Mammary epithelial cell (primary cell): ENCODE measurements at places on chromosomes 11 and 22. TPM values are rescaled to one million over a fixed set of nuclear protein-coding genes. Genes with fewer than 3 reads are reported as not detected.

Gene RBMXL2
- total RNA-seq = 0.21 TPM in 1 of 2 replicates, not detected in the other

Gene CNGA4
- 0.17 TPM for total RNA-seq

Gene PAX6
- total RNA-seq = 0.19 and 0.40 TPM in 2 replicates

Gene KIAA1671
- total RNA-seq = 34.3 and 38.4 TPM in 2 replicates

Gene C22orf31
- not detected for total RNA-seq

DNA sequence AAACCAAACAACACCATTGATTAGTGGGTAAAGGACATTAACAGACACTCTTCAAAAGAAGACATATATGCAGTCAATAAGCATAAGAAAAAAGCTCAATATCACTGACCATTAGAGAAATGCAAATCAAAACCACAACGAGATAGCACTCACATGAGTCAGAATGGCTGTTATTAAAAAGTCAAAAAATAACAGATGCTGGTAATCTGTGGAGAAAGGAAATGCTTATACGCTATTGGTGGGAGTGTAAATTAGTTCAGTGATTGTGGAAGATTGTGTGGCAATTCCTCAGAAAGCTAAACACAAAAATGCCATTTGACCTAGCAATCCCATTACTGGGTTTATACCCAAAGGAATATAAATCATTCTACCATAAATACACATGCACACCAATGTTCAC lies 182.6 kb downstream of the TRPC6 start:
- DNase-seq = no peak

GRCh38 chr11:37984991-37985390 lies 1387.0 kb upstream of the RAG2 start:
- no peak for DNase-seq

DNA sequence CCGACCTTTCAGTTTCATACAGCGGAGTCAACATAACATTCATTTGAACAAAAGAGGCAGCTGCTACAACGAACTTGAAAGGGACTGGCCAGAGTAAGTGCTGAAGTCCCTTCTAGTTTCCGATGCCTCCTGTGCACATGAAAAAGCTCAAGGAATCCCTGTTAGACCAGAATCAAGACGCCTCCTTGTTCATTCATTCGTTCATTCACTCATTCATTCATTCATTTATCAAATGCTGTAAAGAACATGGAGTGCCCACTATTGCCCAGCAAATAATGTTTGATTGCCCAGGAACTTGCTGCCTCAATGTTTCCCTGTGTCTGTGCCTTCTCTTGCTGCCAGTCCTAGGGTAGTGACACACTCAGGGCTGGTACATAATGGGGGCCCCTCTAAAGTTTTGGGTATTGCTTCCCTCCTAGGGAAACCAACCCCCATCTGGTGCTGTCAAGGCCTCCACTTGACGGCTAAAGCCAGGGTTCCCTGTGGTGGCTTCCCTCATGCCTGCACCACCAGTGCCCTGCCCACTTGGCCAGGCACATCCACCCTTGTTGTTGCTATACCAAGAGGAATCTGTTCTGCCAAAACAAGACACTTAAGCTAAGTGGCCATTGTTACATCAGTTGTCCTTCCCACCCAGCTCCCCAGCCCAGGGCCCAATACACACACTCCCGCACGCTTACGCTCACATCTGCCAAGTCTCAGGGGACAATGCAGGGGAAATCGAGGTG lies 3.8 kb downstream of the TMPRSS13 start:
- no peak for DNase-seq

DNA sequence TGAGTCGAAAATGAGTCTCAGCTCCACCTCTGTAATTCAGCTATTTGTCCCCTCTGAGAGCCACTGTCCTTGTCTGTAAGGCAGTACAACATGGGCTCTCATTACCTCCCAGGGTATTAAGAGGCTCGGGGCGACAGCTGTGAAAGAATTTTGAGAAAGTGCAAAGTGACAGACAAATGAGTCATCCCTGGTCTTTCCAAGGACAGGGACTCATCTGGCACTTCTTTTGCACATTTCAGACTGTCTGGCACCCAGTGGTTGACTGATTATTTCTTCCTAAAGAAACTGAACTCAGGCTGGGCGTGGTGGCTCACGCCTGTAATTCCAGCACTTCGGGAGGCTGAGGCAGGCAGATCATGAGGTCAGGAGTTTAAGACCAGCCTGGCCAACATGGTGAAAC lies 62.1 kb upstream of the ARFGAP3 start:
- DNase-seq = peak; percentile 44

- no peak for DNase-seq
Measured at GRCh38 chr11:70296681-70297080, 26.2 kb downstream of the PPFIA1 start.

DNA sequence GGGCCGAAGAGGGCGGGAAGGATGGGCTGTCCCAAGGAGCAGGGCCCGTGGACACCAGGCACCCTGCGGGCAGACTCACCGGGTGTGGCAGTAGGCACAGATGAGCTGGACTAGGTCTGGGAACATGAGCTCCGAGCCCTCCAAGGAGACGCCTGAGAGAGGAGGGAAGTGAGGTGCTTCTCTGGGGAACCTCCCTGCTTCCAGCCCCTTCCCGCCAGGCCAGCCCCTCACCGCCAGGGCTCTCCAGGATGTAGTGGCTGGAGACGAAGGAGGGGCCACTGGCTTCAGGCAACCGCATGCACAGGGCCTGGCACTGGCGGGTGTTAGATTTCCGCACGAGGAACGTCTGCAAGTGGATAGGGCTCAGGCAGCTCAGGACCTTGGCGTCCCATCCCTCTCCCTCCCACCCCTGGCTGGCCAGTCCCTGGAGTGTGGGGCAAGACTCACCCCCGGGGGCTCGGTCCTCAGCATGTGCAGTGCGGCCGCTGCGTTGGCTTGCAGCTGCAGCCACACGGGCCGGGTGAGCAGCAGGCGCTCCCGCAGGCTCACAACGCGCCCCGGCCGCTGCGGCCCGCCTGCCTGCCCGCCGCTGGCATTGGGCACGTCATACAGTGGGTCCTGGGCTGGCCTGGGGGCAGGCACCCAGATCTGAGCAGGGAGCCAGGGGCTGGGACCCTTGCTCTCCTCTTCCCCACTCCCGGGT lies 552 bp downstream of the RIN1 start:
- peak; percentile 50 for DNase-seq

- no peak for DNase-seq
Measured at GRCh38 chr11:71481101-71481960, 28.3 kb downstream of the NADSYN1 start.

DNA sequence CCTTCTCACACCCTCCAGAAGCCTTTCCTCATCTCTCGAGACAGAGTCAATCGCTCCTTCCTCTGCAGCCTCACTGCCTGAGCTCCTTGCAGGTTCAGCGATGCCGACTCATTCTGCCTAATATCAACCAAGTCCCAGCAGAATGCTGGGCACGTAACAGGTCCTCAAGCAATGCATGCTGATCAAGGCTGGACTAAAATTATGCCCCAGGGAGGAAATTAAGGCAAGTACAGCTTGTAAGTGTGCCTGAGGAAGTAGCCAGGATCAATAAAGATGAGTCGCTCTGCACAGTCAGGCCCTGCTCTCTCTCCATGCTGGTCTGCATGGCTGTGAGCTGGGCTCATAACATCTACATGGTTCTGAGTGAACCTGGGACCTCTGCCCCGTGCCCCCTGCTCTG lies 25.6 kb upstream of the NRIP3 start:
- DNase-seq = no peak

- peak; percentile 26 for DNase-seq
Measured at GRCh38 chr11:48148749-48149148, 67.9 kb upstream of the OR4B1 start.

GRCh38 chr11:133716602-133717001 lies 128.7 kb downstream of the SPATA19 start:
- no peak for DNase-seq

DNA sequence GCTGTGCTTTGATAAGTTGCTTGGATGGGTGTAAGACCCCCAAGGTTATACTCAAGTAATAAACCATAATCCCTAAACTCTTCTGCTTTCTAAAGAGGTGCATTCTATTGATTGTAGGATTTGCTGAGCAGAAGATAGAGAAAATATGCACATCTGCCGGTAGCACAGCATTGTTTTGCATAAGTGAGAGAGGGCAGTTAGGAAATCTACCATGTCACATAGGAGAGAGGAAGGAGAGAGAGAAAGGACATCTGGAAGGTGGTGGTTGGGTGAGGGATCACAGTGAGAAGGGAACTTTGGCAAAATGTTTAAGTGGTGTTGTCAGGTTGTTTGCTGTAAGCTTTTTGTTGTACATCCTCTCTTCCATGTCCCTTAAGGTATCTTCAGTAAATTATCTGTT lies 73.6 kb upstream of the BDNF start:
- DNase-seq = no peak

GRCh38 chr22:37290737-37291136 lies 8.4 kb downstream of the CYTH4 start:
- DNase-seq = peak; percentile 48

GRCh38 chr11:64430645-64431044 lies 71.7 kb downstream of the RPS6KA4 start:
- no peak for DNase-seq

- peak; percentile 56 for DNase-seq
Measured at GRCh38 chr11:119315131-119316015, 1.6 kb downstream of the MCAM start.

DNA sequence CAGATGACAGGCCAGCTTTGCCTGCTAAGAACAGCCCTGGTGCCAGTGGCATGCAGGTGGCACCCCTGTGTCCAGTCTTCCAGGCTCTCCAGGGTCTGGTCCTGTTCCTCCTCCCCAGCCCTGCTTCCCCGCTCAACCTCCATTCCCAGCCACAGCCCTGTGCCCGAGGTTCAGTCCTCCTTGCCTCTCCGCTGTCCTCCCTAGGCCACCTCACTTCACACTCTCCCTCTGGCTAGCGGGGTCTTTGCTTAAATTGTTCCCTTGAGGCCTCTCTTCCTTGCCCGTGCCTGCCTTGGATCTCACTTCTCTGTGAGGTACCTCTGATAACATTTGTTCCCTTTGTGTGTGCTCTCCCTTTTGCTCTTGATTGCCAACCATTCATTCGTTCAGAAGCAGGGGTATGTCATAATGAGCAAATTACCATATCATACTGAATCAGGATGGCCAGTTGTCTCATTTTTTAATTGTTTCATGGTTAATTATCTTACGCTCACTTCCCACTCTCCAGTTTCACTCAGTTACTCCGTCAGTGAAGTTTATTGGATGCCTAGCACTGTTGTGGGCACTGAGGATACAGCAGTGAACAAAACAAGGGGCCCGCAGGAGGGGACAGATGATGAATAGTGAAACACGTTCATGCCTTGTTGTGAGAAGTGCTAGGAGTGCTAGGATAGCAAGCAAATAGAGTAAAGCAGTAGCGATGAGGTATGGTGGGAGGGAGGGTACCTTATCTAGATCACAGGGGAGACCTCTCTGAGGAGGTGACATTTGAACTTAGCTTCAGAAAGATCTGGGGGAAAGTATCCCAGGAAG lies 7.4 kb downstream of the BMAL1 start:
- DNase-seq = no peak

- peak; percentile 55 for DNase-seq
Measured at GRCh38 chr11:27698872-27699241, 1.4 kb downstream of the BDNF start.

DNA sequence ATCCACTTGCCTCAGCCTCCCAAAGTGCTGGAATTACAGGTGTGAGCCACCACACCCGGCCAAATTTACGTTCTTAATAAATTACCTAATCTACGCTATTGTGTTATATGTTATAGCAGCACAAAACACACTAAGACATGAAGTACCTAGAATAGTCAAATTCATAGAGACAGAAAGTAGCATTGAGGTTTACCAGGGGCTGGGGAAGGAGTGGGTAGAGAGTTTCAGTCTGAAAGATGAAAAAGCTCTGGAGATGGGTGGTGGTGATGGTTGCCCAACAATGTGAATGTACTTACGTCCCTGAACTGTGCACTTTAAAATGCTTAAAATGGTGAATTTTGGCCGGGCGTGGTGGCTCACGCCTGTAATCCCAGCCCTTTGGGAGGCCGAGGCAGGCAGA lies 65.7 kb upstream of the NUP50 start:
- DNase-seq = no peak

GRCh38 chr22:32615874-32616564 lies 141.4 kb downstream of the FBXO7 start:
- no peak for DNase-seq

DNA sequence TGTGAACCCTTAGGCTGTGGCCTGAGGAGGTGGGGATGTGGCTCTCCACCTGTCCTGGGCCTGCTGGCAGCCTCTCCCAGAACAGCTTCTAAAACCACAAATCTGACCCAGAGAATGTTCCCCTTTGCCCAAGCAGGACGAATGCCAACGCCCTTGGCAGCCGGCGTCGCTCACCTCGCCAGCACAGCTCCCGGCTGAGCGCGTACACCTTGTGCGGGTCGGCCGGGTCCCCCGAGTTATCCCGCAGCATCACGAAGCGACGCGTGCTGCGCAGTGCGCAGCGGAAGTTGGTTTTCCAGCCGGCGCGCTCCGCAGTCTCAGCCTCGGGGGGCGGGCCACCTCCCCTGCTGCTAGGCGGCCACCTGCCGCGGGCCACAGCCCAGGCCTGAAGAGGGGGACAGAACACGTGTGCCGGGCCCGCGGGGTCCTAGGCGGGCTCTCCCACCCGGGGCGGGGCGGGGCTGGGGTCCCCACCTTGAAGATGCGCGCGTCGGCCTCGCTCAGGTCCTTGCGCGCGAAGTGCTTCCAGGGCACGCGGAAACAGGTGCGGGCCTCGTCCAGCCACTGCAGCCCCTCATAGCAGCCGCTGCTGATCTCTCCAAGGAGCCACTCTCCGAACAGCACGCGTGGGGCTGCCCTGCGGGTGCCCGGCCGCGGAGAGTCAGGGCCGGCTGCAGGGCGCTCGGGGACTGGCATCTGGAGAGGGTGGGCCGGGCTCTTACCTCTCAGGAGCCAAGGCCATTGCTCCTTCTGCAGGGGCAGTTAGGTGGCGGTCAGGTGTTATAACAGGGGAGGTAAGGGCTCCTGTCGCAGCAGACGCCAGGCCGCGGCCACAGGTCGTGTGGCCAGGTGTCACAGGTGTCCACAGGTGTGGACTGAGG lies 887 bp downstream of the IRF7 start:
- peak; percentile 24 for DNase-seq

DNA sequence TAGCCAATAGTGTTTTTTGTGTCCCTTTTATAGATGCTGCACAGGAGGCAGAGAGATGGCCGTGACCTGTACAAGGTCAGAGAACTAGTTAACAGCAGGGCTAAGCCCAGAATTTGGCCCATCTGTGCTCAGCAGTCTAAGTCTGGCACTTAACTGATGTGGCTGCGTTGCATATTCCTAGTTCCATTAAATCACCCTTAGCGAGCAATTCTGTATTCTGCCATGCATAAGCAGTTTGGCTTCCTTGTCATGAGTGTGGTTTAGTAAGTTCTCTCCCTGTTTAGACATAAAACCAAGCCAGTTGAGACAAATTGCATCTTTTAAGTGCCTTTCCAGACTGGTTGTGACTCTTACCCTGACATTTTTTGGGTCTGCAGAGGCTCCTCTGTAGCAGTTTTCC lies 230.6 kb upstream of the TENM4 start:
- DNase-seq = no peak
